ENCODE measurements at places on chromosomes 2 and 18. TPM values are rescaled to one million over a fixed set of nuclear protein-coding genes. Genes with fewer than 3 reads are reported as not detected.

The CRACDL gene
- total RNA-seq: 4.2 TPM

The RND3 gene
- 115 TPM for total RNA-seq

The ADCYAP1 gene
- 0.68 TPM for total RNA-seq

The POTEI gene
- total RNA-seq: not detected

The RAB17 gene
- total RNA-seq: not detected

The PLB1 gene
- total RNA-seq: 3.0 TPM

The PSMA8 gene
- not detected for total RNA-seq

The IL36RN gene
- total RNA-seq: not detected

The SMAD4 gene
- total RNA-seq: 89.3 TPM

The FEV gene
- not detected for total RNA-seq

The RTKN gene
- 8.3 TPM for total RNA-seq

The REEP1 gene
- 0.17 TPM for total RNA-seq

The TXNDC2 gene
- total RNA-seq: not detected

The FARSB gene
- total RNA-seq: 12.2 TPM

The SLC11A1 gene
- total RNA-seq: 50.5 TPM

The MYO3B gene
- total RNA-seq: not detected

The FHOD3 gene
- 1.7 TPM for total RNA-seq

The CNNM3 gene
- total RNA-seq: 4.4 TPM

The POTEC gene
- total RNA-seq: not detected

The COX7A2L gene
- total RNA-seq: 141 TPM

The NUP35 gene
- 5.8 TPM for total RNA-seq

The SCTR gene
- total RNA-seq: not detected

The TMEM18 gene
- 15.8 TPM for total RNA-seq

The ERICH2 gene
- not detected for total RNA-seq

The PAX3 gene
- 0.51 TPM for total RNA-seq

The GREB1 gene
- total RNA-seq: 3.8 TPM

The EVA1A gene
- not detected for total RNA-seq

The GRB14 gene
- total RNA-seq: 4.3 TPM

Measured in subcutaneous adipose tissue (tissue), 4 donors.